Stimulated activated CD4-positive, alpha-beta T cell treated with anti-CD3 and anti-CD28 coated beads, Interleukin-2, amount 100 ng/mL, for 48 hours (primary cell): ENCODE measurements at places on chromosomes 12 and 14.

DNA sequence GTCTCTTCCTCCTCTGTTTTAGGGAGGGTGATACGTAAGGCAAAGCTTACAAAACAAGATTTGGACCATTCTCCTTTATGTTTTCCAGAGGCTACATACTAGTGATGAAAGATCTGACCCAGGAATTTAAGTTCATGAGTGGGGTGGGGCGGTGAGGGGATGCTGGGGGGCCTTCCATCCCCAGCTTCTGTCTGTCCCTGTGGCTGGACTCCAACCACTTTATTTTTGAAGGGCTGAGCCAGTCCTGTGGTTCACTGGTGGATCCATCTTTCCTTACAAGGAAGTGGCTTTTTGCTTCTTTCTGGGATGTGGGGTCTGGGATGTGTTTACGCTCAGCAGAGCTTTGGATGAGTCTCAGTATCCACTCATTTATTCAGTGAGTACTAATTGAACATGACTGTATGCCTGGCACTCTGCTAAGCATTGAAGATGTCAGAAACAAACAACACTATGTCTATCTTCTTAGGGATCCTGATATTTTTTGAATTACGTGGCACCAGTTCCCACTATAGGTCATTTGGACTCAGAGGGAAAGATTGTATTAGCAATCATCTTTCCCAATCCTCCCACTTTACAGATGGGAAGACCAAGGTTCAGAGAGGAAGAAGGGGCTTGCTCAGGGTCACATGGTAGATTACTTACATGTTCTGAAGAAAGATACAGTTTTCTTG lies 291.8 kb upstream of the TBX3 start:
- no peak for DNase-seq

DNA sequence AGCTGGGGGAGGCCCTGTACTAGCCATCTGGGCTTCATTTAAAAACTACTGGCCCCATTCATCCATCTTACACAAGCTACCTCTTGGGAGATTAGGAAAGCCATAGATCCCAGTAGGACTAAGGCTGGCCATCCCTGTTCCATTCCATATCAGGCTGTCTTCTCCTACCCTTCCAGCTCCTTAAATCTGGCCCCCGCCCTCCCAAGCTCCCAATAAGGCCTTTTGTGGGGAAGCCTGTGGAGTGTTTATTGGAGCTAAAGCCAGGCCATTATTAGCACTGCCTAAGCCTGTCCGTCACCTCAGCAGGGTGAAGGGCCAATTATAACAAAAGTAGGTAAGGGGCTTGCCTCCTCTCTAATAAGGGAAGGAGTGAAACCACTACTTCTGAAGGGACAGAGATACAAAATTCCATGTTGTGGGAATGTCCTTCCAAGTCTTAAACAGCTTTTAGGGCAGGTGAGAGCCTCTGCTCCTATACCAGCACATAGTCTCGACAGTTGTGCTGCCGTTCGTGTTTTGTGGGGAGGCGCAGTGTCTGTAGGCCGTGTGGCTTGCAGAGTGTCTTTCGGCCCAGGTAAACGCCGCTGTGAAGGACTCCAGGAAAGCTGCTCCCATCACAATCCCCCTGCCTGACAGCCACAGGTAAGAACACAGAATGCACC lies 3.7 kb downstream of the MYL6 start:
- DNase-seq, result no peak

DNA sequence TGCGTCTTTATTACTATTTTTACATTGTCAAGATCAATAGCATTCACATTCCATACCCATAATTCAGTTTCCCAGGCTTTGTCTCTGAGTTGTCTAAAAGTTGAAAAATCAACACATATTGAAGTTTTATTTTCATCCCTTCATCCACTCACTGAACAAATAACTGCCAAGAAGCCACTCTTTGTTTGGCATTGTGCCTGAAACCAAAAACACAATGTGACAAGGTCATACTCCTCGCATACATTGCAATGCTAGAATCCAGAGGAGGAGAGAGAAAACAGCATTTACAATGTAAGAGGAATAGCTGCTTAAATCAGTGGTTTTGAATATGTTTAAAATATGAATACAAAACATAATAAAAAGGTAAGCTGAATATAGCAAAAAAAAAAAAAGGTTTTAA lies 71.8 kb downstream of the CCDC60 start:
- no peak for DNase-seq

GRCh38 chr14:69561893-69562292 lies 12.8 kb downstream of the CCDC177 start:
- no peak for DNase-seq

- no peak for DNase-seq
These were observed 11.7 kb downstream of the TPCN1 start for GRCh38 chr12:113232840-113233585.

DNA sequence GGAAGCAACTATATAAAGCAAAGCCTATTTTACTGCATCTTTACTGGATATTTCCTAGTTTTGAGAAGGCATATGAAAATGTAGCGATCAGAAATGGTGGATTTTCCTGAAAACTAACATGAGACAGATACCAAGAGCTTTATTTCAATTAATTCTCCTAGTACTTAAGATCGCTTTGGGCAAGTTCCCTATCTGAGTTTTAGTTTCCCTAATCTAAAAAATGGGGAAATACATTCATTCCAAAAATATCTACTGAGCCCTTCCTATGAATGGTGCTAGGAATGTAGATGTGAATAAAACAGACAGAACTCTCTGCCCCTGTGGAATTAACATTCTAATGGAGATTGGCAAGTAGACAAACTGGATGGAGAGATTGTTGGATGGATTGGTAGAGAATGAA lies 8.4 kb downstream of the CATSPERB start:
- DNase-seq, result no peak

DNA sequence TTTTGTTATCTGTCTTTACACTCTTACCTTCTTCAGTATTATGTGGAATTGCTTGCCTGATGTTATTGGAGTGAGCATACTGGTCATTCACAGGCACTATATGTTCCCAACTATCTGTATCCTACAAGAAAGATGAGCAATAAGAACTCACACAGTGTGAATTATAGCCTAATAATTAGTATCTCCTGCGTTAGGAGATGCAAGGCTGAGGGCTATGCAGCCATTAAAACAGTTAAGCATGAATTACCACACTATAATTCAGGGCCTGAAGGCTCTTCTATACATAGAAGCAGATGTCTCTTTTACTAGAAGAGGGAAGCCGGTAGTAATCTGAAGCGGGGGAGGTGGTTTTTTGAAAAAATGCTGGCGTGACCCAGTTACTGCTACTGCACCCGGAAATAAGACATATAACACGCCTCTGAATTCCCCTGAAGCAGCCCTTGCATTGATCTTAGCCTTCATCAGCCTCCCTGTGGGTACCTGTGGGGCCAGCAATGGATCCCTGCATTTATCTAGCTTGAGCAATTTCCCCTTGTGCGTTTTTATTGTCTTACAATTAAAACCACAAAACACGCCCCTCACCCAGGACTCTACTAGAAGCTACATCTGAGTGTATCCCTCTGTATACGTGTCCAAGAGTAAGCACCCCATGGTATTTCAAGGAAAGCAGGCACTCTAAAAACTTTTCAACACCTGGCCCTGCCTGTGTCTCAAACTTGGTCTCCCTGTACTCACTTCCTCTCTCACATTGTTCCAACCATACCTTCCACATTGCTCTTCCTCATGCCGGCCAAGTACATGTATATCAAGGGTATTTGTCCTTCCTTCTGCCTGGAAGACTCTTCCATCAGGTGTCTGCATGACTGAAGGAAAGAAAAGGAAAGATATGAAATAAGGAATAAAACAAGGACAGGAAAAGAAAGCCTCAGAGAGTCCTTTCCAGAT lies 210.9 kb upstream of the ARID2 start:
- DNase-seq, result peak; percentile 25

DNA sequence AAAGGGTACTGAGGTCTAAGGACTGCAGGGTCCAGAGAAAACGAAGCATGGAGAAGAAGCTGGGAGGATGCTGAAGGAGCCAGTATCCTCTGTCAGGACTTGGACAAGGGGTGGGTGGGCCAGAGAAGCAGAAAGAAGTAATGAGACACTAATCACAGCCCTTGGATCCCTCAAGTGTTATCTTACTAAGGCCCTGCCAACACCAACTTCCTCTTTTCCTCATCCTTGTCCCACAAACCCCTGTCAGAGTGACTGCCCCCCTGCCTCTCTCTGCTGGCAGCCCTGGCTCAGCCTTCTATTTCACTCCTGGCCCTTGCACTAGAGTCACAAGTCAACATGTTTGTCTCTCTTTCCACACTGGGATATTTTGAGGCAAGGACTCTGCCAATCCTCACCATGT lies 3.8 kb upstream of the ASIC1 start:
- no peak for DNase-seq

- no peak for DNase-seq
These were observed 18.1 kb downstream of the EGLN3 start for GRCh38 chr14:33932576-33933345.

- DNase-seq, result no peak
These were observed 37.1 kb downstream of the TMEM30B start for GRCh38 chr14:61244009-61244408.

DNA sequence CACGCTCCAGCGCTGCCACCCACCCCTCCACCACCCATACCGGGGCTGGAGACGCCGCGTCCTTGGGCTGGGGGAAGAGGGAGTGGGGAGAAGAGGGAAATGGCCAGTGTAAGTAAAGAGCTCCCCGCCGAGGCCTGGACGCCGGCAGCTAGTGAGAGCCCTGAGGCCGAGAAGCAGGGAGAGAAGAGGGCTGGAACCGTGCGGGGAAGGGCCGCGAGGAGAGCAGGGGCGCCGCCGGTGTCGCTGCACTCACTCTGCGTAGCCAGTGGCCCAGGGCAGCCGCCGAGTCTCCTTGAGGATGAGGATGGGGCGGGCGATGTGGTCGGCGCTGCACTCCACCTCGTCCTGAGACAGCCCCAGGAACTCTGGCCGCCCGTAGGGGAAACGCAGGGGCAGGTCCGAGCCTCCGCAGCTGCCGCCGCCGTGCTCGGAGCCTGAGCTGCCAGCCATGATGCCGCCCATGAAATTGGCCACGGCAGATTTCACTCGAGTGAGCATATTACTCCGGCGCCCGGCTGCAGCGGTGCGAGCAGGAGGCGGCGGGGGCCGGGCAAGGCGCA lies 631 bp downstream of the PPM1H start:
- no peak for DNase-seq

DNA sequence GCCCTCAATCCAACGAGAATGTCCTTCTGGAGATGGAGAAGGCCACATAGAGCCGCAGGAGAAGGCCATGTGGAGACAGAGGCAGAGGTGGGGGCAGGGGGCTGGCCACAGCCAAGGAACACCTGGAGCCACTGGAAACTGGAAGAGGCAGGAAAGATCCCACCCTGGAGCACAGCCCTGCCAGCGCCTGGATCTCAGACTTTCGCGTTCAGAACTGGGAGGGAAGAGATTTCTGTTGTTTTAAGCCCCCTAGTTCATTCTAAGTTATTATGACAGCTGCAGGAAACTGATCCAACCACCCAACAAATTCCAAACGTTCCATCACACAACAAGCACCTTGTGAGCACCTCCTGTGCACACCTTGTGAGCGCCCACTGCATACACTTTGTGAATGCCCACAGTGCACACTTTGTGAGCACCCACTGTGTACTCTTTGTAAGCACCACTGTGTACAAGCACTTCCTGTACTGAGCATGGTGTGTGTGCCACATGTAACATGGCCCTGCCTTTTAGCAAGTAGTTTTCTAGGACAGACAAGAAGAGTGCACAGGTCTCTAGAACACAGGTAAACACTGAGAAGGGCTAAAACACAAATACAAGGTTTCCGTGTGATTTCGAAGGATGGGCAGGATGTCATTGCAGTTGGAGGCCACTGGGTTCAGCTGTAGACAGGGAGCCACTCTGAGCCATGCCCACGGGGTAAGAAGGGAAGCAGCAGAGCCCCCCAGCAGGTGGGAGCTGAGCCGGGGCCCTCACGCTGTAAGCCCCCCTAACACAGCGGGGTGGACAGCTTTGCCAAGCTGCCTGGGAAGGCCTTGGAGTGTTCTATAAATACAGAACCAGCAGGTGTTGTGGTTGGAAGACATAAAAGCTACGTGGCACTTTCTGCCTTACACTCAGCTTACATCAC lies 15.4 kb downstream of the RIMBP2 start:
- DNase-seq, result no peak

DNA sequence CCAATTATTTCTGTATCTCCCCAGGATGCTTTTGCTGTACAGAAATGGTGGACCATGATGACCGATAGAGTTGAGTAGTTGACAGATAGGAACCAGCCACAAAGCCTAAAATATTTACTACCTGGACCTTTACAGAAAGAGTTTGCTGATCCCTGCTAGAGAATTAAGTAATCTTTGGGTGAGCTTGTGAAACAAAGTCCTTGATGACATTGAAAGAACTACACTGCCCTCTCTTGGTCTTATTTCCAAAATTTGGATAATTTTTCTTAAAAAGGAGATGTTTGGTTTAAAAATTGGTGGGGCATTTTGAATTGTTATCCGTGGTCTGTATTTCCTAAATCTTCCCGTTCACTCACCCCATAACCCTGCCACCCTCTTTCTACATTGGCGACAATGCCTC lies 13.7 kb upstream of the TCTN1 start:
- no peak for DNase-seq

- DNase-seq, result no peak
These were observed 256.6 kb upstream of the FOXN3 start for GRCh38 chr14:89673512-89674225.

DNA sequence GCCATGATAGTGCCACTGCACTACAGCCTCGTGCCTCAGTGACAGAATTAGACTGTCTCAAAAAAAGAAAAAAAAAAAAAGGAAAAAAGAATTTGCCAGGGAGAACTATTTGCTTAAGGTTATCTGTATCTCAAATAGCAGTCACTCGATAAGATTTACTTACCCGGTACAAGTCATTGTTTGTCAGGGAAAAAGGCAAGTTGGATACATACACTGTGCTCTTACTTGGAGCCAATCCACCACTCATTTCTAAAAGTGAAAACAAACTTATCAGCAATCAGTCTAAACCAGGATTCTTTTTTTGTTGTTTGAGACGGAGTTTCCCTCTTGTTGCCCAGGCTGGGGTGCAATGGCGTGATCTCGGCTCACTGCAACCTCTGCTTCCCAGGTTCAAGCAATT lies 2.0 kb downstream of the ZCRB1 start:
- DNase-seq, result no peak

- DNase-seq, result no peak
These were observed 248.3 kb upstream of the LRIG3 start for GRCh38 chr12:59168647-59169046.

DNA sequence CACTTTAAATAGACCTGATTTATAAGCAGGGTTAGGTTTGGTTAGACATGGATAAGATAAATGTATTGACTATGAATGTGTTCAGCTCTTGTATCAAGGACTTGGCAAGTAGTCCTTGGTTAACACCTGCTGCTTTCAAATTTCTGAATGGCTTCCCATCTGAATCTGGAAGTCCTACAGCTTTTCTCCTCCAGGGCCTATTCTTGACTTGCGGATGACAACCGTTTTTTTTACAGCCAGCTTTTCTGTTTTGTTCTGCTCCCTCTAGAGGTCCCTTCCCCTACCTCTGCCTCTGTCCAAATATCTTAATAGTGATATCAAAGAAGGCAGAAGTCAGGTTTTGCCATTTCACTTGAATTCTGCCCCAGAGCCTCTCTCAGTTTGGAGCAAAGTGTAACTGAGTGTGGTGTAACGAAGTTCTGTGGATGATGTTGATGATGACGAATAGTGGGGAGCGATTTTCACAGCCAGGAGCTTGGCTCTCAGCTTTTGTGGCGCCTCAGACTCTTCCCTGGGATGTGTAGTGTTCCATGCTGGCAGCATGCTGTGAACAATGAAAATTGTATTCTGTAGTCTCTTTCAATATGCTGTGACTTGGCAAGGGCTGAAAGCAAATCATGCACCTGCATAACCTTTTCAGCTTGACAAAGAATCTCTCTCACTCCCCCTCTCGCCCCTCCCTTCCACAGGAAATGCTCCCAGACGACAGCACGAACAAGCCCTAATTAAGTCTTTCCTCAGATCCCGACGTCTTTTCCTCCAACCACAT lies 5.0 kb upstream of the SLC4A8 start:
- DNase-seq, result no peak
